ACHN (cell line): ENCODE measurements at places on chromosomes 7 and 10.
A peak's percentile ranks its signal among the peaks of the same experiment; 100 is the strongest.

GRCh38 chr10:70320751-70321150, 36.9 kb upstream of the NPFFR1 start:
- DNase-seq = no peak

- peak; percentile 64 for DNase-seq
Observed at GRCh38 chr7:123367484-123368122, 166.8 kb downstream of the IQUB start.

DNA sequence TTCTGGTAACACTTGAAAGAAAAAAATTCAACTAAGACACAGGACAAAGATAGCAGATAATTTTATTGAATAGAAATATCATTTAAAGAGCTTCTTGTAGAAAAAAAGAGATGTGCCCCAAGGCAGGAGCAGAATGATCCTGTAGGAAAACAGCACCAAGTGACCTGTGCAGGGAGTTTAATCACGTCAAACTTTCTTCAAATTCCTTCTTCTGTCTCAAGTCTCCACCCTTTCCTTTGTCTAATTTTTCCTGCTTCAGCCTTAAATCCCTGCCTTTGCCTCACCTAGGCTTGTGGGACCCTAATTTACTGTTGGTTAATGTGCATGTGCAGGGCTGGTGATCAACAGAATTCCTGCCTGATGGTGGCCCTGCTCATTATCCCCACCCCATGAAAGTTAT, 481.4 kb downstream of the IPMK start:
- no peak for DNase-seq

GRCh38 chr7:142499635-142500034, 241.8 kb upstream of the PRSS58 start:
- no peak for DNase-seq
